ENCODE measurements at places on chromosomes 6 and 20. TPM values are rescaled to one million over a fixed set of nuclear protein-coding genes. Genes with fewer than 3 reads are reported as not detected.

Gene PCED1A
- 17.3 TPM for total RNA-seq

Gene BCAS1
- total RNA-seq: under 0.01 TPM

Gene C6orf163
- total RNA-seq: 2.4 TPM

Gene GJE1
- not detected for total RNA-seq

Gene CPXM1
- total RNA-seq: 1.0 TPM

Gene OLIG3
- not detected for total RNA-seq

Data from bronchial smooth muscle cell (primary cell).